ENCODE measurements at places on chromosomes 7 and 10.

DNA sequence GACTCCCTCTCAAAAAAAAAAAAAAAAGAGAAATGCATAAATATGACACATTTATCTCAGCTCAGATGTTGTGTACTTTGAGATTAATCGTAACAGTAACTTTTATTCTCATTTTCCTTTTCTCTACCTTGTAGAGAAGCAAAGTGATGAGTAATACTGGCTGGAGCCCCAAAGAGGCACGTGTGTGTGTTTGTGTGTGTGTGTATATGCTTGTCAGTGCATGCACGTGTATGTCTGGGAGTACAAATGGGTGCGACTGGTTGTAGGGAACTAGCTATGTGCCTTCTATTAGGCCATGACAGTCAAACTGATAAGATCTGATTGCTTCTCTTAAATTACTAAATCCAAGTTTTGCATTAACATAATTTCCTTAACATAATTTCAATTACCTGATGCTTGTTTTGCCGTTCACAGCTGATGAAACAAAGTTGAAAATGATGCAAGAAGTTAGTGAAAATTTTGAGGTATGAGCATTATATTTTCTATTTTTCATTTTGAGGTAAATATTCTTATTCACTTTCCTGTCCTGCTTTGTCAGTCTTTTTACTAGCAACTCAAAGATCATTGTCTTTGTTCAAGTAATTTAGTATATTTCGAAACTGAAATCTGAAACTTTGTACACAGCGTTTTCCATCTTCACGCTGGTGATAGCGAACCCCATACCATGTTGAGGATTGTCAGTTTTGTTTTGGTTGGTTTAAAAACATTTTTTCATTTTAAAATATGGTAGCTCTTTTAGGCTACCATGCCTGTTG, 3.4 kb downstream of the TRRAP start:
- DNase-seq: no peak

- no peak for DNase-seq
These were observed 526.5 kb downstream of the PTPRN2 start for GRCh38 chr7:158061026-158061630.

- DNase-seq: no peak
These were observed 63.5 kb upstream of the BTBD16 start for GRCh38 chr10:122207596-122207995.

- no peak for DNase-seq
These were observed 19.6 kb upstream of the AGBL3 start for GRCh38 chr7:134966691-134967090.

- DNase-seq: no peak
These were observed 18.1 kb downstream of the PSAP start for GRCh38 chr10:71832967-71833366.

DNA sequence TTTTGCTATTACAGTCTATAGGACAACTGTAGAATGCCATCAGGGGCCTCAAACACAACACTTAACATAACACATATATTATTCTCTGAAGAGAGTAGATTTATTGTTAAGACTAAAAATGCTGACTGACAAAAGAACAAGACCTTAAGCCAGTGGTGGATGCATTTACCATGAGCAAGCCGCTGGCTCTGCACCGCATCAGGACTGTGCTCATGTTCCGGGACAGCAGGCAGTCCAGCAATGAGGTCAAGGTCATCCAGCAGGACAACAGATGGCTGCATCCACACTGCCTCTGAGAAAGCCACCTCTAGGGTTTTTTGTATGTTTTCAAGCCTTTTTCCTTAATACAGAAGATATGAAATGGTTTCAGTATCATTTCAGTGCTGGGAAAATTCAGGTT, 23.8 kb downstream of the PEX1 start:
- DNase-seq: no peak

DNA sequence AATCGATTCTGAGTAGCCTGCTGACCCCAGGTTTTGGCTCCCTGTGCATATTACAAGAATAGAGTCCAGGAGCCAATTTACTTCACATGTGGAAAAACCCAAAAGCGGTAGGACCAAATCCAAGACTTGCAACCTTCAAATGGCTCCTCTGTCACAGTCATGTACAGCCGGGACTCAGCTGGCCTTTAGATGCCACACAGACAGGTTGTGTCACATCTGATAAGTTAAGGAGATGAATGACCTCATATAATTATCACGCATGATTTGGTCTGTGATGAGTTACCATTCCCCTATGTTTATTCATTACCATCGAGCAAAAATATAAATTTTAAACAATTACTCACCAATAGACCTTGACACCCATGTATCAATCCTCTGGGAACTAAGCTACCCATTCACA, 14.2 kb downstream of the CACNA2D1 start:
- DNase-seq: no peak

GRCh38 chr7:127938588-127938987, 92.6 kb downstream of the LRRC4 start:
- DNase-seq: no peak

DNA sequence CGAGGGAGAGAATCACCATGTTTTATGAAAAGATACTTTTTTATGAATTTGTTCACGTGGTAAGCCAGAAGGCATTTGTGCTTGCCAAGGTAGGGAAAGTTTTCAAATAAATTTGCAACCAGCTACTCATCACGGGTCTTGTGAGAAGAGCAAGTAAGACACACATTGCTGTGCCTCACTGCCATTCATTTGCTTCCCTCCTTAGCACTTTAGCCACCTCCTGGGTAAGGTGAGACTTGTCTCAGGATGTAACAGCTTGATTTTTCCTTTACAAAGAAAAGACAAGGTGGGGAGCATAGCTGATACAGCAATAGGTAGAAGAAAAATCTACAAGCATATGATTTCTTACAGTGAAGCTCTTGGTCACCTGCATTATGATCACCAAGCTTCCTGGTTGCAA, 342.4 kb upstream of the GRM3 start:
- DNase-seq: no peak

DNA sequence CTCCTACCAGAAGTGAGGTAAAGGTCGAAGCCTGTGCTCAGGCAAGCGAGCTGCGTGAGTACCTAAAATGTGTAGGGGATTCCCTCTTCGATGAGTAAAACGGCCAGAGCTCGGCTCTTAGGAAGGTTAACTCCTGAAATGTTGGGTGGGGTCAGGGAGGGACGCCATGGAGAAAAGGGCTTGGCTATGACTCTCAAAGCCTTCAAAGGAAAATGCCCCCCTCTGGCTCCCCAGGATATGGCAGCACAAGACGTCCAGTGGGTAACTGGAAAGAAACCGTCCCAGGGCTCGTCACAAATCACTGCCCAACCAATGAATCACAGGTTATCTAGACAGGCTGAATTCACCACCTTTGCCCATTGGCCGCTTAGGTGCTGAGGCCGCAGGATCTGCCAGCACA, 58.0 kb downstream of the CALML3 start:
- no peak for DNase-seq

DNA sequence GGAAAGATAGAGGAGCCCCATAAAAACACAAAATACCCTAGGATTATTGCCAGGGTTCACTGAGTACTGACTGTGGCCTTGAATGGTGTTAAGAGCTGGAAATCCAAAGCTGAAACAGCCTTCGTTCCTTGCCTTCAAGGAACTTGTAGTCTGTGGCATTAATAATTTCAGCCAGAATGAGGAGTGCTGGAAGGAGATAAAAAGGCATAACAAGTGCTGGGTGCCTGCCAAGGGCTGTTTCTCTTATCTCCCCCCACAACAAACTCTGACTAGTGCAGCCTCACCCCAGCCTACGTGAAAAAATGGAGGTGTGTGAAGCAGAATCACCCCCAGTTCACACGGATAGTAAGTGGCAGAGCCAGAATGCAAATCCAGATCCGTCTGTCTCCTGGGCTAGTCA, 199.1 kb upstream of the LYZL2 start:
- DNase-seq: no peak

- no peak for DNase-seq
These were observed 8.9 kb downstream of the GIGYF1 start for GRCh38 chr7:100685049-100685605.

DNA sequence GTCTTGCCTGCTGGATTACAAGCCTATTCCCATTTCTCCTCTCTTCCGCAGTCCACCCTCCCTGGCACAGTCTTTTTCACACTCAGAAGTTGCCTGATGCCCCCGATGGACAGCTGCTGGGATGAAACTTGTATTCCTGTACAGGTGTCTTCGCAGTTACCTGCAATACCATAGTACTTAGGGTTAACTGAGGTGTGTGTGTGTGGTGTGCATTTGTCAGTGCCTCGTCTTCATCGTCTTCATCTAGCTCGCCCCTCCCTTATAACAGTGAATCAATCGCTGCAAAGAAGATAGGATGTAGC, 11.0 kb downstream of the NXPH1 start:
- no peak for DNase-seq

- no peak for DNase-seq
These were observed 16.1 kb downstream of the GNAI1 start for GRCh38 chr7:80150611-80151273.

DNA sequence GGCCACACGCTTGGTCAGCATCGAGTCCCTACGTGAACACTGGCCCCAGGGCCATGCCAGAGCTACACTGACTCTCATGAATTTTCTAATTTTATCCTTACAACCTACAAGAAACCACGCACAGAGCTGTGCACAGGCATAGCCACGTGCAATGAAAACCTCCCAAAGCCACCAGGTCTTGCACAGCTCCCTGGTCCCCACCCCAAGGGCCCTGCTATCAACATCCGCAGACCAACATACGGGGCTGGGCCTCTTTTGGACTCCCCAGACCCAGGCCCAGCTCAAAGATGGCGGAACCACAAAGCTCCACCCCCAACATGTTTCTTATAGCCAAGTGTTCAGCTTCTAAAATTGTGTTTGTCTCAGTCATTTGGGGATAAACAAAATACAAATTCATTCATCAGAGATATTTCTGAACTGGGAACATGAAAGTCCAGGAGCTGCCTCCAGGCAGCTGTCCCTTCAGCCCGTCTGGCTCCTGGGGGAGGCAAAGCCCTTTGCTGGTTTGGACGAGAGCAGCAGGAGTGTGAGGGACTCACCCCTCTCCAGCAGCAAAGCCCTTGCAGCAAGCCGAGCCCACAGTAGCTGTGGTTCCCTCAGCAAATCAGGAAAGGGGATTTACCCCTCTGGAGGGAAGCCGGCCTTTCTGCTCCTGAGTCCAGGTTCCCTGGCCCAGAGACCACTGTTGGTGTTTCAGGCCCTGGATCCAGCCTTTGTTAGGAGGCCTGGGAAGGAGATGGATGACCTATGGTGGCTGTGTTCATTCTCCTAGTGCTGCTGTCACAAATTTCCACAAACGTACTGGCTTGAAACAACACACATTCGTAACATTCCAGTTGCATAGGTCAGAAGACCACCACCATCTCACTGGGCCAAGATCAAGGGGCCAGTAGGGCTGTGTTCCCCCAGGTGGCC, 75.1 kb downstream of the OAT start:
- DNase-seq: no peak

GRCh38 chr7:88437132-88437531, 130.4 kb upstream of the STEAP4 start:
- no peak for DNase-seq

- DNase-seq: no peak
These were observed 89.9 kb downstream of the JMJD1C start for GRCh38 chr10:63375859-63376258.

Data from CD4-positive, alpha-beta T cell treated with Interleukin-4 for 1 hour (primary cell).